ENCODE measurements at places on chromosomes 2 and 18.
A peak's percentile ranks its signal among the peaks of the same experiment; 100 is the strongest.

DNA sequence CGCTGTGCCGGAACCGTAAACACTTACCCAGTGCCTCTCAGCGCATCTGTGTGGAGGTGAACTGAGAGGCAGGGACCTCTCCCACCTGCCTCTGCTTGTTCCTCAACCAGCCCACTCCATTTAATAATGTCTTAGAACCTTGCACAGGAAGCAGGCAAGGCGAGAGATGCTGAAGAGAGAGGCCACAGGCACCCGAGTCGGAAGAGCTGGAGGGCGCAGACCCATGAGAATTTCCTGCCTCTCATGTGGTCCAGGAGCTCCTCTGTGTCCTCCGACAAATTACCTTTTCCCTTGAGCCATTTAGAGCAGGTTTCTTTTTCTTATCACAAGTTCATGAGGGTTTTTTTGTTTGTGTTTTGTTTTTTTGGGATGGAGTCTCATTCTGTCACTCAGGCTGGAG is 4.9 kb upstream of the RFX8 start:
- DNase-seq: no peak

- DNase-seq: no peak
These were observed 28.9 kb upstream of the C2orf15 start for GRCh38 chr2:99112617-99113016.

- DNase-seq: no peak
These were observed 76.9 kb upstream of the SMAD2 start for GRCh38 chr18:48007381-48007780.

DNA sequence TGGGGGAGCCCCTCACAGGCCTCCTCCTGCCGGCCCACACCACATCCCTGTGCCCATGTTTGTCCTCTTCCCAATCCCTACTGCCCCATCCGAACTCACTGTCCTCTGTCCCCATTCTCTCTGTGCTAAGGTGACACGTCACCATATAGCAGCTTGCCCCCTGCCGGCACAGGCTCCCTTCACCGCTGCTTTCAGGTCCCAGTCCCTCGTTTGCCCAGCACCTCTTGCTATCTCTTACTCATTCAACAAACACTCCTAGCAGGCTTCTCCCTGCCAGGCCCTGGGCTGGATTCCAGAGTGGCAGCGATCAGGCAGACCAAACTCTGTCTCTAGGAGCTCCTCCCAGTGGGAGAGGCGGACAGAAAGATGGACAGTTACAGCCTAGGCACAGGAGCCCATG is 74.3 kb downstream of the TFCP2L1 start:
- DNase-seq: no peak

DNA sequence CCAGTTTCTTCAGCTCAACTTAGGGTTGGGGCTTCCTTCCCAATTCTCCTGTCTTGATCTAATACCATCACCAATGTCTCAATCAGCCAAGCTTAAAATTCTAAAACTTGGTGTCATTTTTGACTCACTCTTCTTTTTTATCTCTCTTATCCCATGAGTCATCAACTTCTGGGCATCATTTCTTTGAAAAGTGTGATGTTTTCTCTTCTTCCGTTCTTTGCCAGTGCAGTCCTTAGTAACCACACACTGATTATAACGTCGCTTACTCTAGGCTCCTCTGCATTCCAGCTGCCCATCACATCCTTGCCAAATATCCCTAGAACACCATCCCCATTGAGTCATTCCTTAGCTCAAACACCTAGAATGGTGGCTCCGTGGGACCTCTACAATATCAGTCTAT is 27.4 kb upstream of the MRO start:
- DNase-seq: no peak

GRCh38 chr2:26852405-26853306 is 4.7 kb downstream of the DPYSL5 start:
- no peak for DNase-seq

DNA sequence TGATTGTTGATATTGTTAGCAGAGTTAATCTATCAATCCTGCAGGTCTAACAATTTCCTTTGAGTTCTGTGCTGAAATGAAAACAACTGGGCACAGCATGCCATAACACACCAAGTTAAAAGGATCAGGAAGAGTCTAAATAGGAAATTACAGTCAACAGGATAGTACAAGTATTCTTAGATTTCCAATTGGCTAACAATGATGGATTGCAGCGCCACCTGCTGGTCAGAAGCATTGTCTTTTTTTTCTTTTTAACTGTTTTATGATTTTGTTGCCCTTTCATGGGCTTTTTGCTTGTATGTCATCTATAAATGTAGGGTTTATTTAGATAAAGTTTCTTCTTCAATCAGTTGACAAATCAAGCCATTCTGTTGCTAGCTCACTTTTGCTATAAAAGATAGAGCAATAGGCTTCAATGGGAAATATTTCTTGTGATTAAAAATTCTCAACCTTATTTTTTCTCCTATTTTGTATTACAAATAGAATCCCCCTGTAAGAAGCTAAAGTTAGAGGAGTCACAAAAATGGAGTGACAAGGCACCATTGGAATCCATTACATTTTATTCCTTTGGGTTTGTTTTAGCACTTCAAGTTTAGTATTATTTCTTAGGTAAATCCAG is 40.8 kb upstream of the RPRM start:
- peak; percentile 1 for DNase-seq

- DNase-seq: no peak
These were observed 43.5 kb downstream of the TFCP2L1 start for GRCh38 chr2:121241466-121241865.

DNA sequence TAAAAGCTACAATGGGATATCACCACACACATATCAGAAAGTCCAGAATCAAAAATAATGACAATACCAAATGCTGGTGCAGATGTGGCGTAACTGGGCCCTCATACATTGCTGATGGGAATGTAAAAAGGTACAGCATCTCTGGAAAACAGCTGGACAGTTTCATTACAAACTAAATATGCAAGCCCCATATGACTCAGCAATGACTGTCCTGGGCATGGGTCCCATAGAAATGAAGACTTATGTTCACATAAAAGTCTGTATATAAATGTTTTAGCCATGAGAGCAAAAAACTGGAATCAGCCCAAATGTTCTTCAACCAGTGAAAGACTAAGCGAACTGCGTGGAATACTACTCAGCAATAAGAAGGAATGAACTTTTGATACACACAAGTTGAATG is 56.7 kb downstream of the ALPK2 start:
- peak; percentile 83 for DNase-seq

DNA sequence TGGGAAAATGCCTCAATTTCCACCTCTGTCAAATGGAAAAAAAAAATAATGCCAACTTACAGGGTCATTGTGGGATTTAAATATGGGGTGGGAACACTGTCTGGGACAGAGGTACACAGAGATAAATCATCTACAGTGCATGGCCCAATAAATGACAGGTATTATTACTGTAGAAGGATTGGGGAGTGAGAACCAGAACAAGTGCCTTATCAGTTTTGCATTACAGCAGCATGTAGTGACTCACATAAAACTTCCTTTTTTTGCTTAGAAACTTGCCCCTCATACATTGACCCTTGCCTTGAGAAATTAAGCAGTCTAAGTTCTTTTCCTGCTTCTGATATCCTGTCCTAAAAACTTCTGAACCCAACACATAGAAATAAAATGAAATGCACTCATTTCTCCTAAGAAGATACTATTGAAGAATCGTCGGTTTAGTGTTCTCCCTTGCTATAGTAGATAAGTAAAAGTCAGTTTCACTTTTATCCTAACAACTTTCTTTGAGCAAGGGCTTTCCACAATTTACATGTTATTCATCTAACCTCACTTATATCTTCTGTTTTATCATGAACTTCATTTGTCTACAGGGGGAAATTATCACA is 121.0 kb upstream of the HAAO start:
- no peak for DNase-seq

GRCh38 chr18:56115071-56116015 is 523.0 kb downstream of the TXNL1 start:
- no peak for DNase-seq

DNA sequence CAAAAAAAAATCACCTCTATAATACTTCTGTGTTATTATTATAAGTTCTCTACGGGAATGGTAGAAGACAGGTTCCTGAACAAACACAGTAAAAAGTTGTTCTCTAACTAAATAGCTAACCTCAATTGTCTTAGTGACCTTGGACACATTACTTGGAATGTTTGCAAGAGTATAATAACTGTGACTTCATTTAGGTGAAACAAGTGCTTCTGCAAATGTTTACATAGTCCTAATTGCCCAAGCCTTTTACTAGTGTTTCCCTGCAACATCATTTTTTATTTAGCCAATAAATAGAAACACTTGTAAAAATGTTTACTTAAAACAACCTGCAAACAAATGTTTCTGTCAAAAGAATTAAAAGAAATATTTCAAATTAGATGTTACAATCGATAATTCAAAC is 9.9 kb downstream of the PLEKHM3 start:
- DNase-seq: no peak

GRCh38 chr2:239194731-239195317 is 206.0 kb downstream of the HDAC4 start:
- DNase-seq: no peak

DNA sequence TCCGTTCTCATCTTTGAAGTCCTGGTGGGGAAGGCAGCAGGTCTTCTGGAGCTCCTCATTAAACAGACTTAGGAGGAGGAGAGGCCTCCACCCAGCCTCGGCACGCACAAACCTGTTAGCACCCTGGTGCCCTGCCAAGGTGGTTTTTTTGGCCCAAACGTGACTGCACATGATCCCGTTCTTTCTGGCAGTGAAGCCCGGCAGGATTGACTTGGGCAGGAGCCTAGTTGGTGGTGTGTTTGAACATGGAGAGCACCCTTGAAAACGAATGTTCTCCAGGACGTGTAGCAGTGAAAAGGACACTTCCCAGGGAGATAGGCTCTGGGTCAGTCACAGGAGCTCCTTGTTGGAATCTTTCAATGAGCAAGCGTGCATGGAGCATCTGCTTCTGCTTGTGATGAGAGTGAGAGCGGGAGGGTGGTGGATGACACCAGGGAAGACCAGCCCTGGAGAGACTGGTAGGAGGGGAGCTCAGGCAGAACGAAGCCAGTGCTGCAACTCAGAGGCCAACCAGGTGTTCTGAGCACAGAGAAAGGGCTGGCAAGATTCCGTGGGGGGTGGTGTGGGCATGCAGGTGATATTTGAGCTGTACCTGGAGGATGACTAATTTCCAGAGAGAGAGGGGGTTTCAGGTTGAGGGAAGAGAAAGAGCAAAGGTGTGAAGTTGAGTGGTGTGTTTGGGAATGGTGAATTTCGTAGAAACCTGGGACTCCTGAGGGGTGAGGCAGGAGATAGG is 73.8 kb downstream of the TANC1 start:
- DNase-seq: no peak

GRCh38 chr2:112486895-112487294 is 4.9 kb downstream of the TTL start:
- no peak for DNase-seq

GRCh38 chr2:238927746-238928519 is 80.0 kb downstream of the TWIST2 start:
- DNase-seq: no peak

DNA sequence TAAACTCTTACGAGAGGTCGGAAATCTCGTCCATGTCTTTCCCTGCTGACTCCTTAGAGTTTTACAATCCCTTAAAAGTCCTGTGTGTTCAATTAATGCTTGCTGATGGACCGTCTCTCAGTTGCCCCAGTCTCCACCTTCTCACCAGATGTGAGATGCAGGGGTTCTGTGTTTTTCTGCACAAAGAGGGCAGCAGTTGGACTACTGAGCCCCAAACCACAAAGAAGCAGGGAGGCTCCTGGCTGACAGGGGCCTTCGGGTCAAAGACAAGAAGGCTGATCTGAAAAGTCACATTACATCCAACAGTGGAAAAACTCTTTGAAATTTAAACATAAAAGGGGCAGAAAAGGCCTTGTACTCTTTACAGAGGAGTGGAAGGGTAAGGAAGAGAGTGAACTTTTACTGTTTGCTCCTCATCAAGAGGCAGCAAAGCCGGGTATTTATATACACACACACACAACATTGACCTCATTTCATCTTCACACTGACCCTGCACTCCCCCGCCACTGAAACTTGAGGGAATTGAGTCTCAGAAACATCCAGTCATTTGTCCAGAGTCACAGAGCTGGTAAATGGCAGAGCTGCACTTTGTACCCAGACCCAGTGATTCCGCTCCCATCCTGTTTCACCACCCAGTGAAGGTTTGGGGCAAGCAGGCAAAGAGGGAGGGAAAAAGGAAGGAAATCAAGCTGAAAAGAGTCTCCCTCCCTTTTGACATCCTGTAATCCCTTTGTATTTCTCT is 23.7 kb downstream of the MRPL33 start:
- DNase-seq: no peak

- no peak for DNase-seq
These were observed 493.0 kb upstream of the ACVR2A start for GRCh38 chr2:147351784-147352183.

DNA sequence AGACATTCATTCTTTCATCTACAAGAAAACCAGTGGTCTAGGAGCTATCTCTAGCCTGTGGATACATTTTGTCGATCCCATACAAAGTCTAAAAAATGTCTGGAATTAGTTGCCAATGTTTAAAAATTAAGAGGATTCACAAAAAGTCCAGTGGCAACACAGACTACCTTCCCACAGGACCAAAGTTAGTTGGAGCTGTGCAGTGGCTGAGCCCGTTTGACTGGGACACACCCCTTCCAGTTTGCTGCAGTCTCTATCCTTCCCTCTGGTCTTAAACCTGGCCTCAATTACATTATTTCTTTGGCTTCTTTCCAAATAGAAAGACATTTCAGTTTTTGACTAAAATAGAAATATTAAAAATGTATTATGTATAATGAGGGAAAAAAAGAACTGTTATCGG is 18.6 kb downstream of the SLC16A14 start:
- DNase-seq: no peak

GRCh38 chr2:112923237-112923966 is 12.4 kb downstream of the IL37 start:
- DNase-seq: no peak

GRCh38 chr2:152617456-152618192 is 99.6 kb downstream of the PRPF40A start:
- no peak for DNase-seq
